A549 (cell line): ENCODE measurements at places on chromosomes 6 and 20. TPM values are rescaled to one million over a fixed set of nuclear protein-coding genes. Genes with fewer than 3 reads are reported as not detected.

DNA sequence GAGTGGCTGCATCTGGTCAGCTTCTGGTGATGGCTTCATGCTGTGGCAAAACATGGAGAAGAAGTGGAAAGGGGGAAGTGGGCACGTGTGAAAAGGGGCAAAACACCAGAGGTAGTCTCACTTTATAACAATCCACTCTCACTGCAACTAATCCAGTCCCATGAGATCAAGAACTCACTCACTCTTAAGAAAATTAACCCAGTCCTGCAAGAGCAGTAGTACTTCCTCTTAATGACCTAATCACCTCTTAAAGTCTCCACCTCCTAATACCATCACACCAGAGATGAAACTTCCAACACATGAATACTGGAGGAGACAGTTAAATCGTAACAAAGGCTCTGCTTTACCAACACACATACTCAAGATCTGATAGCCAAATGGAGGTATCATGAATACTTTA is 152.6 kb downstream of the THEMIS start:
- no peak for DNase-seq

- DNase-seq = no peak
These were observed 136.5 kb upstream of the PRND start for GRCh38 chr20:4585104-4585753.

DNA sequence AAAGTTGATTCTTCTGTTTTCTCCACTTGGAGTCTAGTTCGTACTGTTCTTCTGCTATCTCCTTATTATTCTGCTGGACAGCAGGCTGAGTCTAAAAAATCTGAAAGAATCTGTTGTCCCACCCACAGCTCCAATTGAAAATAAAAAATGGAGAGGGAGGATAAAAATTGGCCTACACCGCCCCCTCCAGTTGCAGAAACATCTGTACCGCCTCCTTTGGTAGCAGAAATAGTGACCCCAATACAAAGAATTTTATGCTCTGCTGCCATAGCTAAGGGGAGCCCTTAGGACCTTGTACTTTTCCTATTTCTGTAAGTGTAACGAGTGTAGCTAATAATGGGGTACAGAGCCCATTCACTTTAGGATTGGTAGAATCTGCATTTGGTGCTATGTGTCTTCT is 4.9 kb upstream of the FKBP1A start:
- DNase-seq = no peak

DNA sequence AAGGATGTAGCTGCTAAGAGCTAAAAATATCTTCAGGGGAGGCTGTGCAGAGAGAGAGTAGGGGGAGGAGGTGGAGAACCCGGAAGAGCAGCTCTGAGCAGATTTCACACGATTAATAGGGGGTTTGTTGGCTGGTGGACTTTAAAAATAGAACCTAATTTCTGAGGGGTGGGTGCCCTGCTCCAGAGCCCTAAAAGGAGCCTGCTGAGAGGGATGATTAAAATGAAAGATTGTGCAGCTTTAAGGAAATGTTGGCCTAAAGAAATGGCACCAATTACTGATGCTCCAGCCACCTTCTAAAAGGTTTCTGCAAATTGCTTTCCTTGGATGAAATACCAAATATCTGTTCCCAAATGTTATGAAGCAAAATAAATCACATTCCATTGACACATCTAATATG is 202.8 kb upstream of the BTBD3 start:
- no peak for DNase-seq

DNA sequence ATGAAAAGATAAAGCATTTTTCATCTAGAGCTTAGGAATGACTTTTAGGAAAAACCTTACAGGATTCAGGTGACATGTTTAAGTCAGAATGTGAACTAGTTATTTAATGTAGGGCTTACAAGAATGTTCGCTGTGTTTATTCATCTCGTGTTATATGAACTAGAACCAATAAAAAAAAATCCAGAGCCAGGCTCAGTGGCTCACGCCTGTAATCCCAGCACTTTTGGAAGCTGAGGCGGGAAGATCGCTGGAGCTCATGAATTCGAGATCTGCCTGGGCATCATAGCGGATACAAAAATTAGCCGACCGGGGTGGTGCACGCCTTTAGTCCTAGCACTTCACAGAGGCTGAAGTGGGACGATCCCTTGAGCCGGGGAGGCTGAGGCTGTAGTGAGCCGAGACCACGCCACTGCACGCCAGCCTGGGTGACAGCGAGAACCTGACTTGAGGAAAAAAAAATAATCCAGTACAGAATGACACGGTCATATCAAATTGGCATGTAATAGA is 46.3 kb downstream of the OR2B2 start:
- peak; percentile 23 for DNase-seq

DNA sequence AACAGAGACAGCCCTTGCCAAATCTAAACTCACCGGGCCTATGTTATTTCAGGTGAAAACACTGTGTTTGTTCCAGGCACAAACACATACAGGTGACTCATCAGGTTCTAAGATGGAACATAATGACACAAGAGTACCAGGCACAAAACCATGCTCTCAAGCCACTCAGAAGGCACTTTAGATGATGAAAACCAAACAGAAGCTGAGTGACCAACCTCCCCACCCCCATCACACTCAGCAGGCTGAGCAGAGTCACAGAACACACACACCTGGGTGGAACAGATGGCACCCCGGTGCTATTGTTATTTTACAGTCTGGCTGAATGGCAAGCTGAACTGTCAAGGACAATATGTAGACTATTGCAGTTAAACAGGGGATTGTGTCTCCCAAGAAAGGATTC is 20.6 kb upstream of the NKX2-2 start:
- DNase-seq = no peak

The OPRM1 gene
- polyA plus RNA-seq = not detected in 3 replicates

DNA sequence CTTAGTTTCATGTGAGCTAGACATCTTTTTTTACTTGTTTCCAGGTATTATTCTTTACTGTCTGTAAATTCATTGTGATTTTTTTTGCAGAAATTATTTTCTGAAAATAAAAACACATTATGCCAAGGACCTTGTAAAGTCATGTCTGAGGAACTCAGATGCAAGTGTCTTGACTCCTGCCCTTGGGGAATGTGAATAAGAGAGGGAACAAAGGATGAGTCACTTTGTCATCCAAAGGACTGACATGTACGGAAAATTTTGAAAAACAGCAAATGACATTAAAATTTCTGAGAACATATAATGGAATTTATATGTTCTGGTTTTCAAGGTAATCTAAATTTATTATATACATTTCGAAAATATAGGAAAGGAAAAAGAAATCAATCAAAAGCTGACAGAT is 660.4 kb downstream of the CD109 start:
- DNase-seq = peak; percentile 10

DNA sequence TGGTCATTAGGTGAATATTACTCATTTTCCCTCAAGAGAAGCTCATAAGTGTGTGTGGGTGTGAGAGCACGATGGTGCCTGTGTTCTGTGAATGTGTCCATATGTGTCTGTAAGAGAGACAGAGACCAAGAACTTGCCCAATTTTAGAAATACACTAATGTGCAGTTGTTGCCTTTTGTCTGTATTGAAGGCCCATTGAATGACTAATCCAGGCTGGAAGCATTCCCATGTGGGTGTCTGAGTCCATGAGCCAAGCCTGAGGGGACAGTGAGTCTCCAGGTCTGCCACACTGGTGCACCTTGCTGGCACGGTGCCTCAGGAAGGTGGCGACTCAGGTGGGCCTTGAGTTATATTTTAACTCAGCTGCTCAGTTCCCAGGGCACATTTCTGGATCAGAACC is 25.5 kb upstream of the ASXL1 start:
- DNase-seq = no peak

DNA sequence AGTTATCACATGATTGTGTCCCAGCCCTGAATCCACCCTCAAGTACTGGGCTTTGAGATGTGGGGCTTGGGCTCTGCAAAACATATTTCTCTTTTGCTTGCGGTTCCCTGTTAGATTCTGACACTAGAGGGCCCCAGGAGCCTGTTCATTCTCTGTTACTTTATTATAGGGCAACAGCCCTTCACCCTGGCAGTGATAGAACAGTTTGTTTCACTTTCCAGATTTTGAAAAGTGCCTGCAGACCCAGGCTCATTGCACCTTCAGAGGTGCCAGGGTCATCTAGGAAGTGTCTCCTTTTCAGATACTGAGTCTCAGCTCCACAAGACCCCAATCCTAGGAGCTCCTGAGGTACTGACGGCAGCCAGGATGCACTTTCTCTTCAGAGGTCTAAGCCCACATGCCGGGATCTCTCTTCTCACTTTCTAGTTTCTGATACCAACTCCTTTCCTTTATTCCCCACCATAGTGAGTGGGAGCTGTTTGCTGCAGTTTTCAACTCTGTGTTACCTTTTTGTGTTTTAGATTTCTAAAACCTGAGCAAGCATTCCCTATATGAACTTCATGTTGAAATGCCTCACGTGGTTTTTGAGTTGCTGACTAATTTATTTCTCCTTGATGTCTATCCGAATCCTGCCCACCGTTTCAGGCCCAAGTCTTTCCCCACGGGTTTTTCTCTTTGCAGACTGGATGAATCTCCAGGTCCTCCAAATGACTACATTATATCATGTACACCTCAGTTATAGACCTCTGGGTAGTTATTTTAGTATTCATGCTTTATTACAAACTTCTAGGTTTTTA is 10.9 kb downstream of the ABT1 start:
- DNase-seq = peak; percentile 54

DNA sequence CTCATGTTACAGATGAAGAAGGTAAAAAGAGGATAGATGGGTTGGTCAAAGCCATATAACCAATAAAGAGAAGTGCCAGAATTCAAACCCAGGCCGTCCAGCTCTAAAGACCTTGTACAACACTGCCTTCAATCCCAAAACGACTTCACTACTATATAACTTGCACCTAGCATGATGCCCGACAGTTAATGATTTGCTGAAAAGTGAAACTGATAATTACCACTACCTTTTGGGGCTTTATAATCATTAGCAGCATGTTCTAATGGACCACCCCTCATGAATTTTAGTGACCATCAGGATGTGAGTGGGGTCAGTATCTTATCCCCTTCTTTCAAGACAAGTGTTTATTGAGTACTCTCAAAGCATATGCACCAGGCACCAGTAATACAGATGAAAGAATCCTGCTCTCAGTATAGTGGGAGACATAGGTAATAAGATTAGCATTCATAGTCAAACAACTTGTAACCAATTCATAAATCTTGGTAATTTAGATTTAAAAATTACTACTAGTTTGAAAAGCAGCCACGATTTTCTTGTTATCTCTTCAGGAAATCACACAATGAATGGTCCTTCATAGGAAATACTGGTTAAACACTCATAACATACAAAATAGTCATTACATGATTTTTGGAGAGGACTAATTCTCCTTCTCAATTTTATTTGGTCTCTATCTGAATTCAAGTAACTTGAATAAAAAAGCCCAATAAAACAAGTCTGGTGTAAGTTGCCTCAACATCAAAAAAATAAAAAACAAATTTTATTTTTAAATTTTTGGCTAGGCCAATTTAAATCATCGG is 98.0 kb downstream of the EPB41L2 start:
- DNase-seq = no peak
